Vagina (tissue), 2 donors: ENCODE measurements at places on chromosomes 6 and 20.

- DNase-seq: no peak
Observed at GRCh38 chr6:2558098-2558680, 192.5 kb downstream of the MYLK4 start.

DNA sequence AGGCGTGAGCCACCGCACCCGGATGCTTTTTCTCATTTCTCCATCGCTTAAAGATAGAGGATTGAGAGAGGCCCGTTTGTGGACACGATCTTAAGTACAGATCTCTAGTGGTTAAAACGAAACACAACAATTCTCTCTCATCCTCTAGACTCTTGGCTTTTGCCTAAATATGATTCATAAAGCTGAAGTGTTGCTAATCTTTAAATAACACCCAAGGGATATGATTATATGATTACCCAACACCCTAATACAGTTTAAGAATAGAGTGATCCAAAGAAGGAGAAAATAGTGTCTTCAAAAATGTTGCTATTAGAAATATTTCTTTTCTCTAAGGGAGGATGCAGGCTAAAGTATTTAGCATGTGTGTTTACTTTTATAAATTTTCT lies 50.4 kb downstream of the MTHFD1L start:
- no peak for DNase-seq

DNA sequence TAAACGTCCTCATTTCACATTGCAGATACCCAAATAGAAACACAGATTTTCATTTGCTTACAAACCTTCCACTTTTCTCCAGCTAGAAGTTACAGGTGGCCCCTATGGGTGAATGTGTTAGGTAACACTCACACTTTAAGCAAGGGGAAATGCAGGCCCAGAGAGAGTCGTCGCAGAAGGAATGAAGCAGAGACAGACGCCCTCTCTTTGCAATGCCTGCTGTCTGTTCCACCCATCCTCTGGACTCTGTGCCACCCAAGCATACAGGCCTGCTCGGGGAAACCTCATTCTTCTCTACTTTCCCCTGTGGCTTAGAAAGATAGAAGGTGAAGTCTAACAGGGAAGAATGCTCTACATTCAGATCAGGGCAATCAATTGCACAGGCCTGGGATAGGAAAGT lies 57.2 kb downstream of the LRFN2 start:
- DNase-seq: no peak

GRCh38 chr6:652865-653264 lies 4.0 kb downstream of the HUS1B start:
- DNase-seq: no peak
